ENCODE measurements at places on chromosomes 5 and 9.
A peak's percentile ranks its signal among the peaks of the same experiment; 100 is the strongest.

GRCh38 chr9:89543111-89543510 is 45.2 kb upstream of the SEMA4D start:
- H3K27me3 ChIP-seq, result no peaks in the 10 kb centered on the region
- H3K4me1 ChIP-seq, result no peaks in the 10 kb centered on the region
- H3K4me3 ChIP-seq, result no peak overlapping the region
- no peaks in the 10 kb centered on the region for H3K36me3 ChIP-seq
- no peak for DNase-seq
- no peak overlapping the region for H3K27ac ChIP-seq

DNA sequence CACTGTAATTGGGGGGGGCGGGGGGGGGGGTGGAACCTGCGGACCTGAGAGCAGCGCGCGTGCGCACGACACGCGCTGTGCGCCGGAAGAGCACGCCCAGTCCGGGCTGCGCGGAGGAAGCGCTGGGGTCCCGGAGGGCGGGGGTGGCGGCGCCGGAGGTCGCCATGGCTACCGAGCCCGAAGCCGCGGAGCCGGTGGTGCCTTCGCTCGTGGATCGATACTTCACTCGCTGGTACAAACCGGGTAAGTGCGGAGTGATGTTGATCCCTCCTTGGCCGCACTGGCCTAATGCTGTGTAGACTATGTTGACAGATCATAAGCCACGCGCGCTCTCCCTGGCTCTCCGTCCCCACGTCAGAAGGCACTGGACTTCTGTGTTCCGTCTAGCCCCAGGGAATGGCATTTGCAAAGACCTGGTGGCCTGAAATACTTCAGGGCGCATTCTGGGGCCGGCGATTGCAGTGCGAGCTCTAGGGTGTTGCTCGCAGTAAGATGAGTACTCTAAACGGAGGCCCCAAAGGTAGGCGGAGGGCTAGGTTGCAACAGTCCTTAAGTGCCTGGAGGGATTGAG is at the start of gene ABITRAM:
TSS of gene ABITRAM (plus strand) at position 78 of the 571 bp plus-strand sequence. CDS start at position 165, 87 bp downstream.
- no peaks in the 10 kb centered on the region for H3K36me3 ChIP-seq
- H3K4me3 ChIP-seq, result peak within 1 kb of the TSS; percentile 99
- peak; percentile 87 for DNase-seq
- peaks cover 16% of the 10 kb centered on the region for H3K4me1 ChIP-seq
- H3K27me3 ChIP-seq, result no peaks in the 10 kb centered on the region

- no peak for DNase-seq
- no peaks in the 10 kb centered on the region for H3K36me3 ChIP-seq
- no peaks in the 10 kb centered on the region for H3K4me1 ChIP-seq
- peaks cover 10% of the 10 kb centered on the region for H3K27me3 ChIP-seq
Observed at GRCh38 chr9:125407432-125407973, 145.9 kb downstream of the GAPVD1 start.

GRCh38 chr9:108672475-108673190 is 183.2 kb downstream of the ACTL7B start:
- H3K4me1 ChIP-seq, result peaks cover 7% of the 10 kb centered on the region
- DNase-seq, result no peak
- H3K36me3 ChIP-seq, result no peaks in the 10 kb centered on the region
- H3K4me3 ChIP-seq, result no peak overlapping the region
- H3K27ac ChIP-seq, result no peak overlapping the region

DNA sequence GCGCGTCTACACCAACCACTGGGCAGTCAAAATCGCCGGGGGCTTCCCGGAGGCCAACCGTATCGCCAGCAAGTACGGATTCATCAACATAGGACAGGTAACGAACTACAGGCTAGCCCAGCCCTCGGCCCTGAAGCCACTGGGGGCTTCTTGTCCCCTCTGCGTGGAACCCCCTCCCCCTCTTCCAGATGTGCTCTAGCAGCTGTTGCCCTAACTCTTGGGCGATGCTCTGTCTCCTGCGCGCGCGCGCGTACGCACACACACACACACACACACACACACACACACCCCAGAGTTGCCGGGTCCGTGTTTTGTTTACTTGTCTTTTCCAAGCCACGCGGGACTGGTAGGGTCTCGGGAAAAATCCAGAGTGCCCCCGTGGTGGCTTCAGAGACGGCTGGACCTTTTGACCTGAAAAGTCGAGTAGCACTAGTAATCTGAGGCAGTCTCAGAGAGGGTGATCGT is 836 bp downstream of the PCSK5 start:
- peak; percentile 50 for DNase-seq
- peaks cover 19% of the 10 kb centered on the region for H3K27me3 ChIP-seq
- H3K4me3 ChIP-seq, result peak overlapping the region; percentile 84
- H3K4me1 ChIP-seq, result peaks cover 49% of the 10 kb centered on the region
- H3K36me3 ChIP-seq, result no peaks in the 10 kb centered on the region

GRCh38 chr5:82942083-82942881 is 134.9 kb downstream of the TMEM167A start:
- H3K4me1 ChIP-seq, result no peaks in the 10 kb centered on the region
- H3K27ac ChIP-seq, result no peak overlapping the region
- no peak overlapping the region for H3K4me3 ChIP-seq
- no peaks in the 10 kb centered on the region for H3K27me3 ChIP-seq
- no peak for DNase-seq

Data from GM23338 (cell line).